Stimulated activated CD4-positive, alpha-beta T cell treated with anti-CD3 and anti-CD28 coated beads, Interleukin-15, amount 100 ng/mL, for 24 hours (primary cell): ENCODE measurements at places on chromosomes 1 and 21.

GRCh38 chr1:4652631-4653327 is 1.6 kb upstream of the AJAP1 start:
- peak; percentile 72 for DNase-seq

DNA sequence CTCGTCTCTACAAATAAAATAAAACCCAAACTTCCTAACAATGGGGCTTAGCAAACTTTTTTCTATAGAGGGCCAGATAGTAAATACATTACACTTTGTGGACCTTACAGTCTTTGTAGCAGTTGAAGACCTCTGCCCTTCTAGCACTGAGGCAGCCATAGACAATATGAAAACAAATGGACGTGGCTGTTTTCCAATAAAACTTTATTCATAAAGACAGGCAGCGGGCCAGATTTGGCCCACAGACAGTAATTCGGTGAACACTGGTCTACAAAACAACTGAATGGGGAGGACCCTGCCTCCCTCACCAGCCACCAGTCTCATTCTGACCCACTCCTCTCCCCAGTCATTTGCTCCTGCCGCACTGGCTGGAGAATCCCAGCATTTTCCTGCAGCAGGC is 162.3 kb downstream of the KAZN start:
- no peak for DNase-seq

DNA sequence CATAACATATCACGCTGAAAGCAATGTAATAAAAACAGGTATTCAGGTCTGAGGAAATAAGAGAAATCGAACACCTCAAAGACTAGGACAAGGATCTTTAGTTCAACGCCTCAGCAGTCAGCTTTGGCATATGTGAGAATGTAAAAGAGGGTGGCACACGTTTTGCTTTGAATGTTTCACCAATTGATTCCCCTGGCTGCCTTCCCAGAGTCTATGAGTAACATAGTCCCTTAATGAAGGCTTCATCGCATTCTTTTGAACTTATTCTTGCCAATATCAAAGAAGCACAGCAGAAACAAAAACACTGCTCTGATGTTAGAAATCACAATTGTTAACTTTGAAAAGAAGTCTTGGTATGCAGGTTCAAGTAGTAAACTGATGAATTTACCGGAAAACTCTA is 764.8 kb downstream of the ADGRL2 start:
- DNase-seq = no peak

GRCh38 chr1:17012775-17013490 is 1.2 kb upstream of the ATP13A2 start:
- no peak for DNase-seq

GRCh38 chr1:11772458-11772857 is 10.5 kb downstream of the C1orf167 start:
- DNase-seq = no peak

DNA sequence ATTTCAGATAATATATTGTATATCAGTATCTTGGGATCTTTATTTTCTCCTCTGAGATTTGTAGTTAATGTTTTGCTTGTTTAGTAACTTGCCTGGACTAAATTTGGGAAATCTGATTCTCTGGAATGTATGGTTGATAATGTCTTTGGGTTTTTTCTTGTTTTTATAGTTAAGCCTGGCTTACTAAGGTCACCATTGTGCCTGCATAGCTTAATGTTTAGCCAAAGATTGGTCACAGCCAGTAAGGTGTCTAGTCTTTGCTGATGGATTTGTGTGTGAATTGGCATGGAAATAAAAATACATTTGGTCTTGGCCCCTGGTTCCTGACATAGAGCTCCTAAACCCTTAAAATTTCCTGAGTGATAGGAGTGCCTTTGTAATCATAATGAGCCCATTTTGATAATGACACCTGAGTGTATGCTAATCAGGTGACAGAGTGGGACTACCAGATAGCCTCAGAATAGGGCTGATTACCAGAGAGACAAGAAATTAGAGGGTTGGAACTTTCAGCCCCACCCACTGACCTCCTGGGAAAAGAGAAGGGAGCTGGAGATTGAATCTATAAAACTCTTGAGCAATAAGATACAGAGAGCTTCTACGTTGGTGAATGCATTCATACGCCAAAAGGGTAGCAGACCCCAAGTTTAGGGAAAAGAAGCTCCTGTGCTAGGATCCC is 47.9 kb upstream of the NUF2 start:
- DNase-seq = no peak
